ENCODE measurements at places on chromosomes 11 and 22.
A peak's percentile ranks its signal among the peaks of the same experiment; 100 is the strongest.

DNA sequence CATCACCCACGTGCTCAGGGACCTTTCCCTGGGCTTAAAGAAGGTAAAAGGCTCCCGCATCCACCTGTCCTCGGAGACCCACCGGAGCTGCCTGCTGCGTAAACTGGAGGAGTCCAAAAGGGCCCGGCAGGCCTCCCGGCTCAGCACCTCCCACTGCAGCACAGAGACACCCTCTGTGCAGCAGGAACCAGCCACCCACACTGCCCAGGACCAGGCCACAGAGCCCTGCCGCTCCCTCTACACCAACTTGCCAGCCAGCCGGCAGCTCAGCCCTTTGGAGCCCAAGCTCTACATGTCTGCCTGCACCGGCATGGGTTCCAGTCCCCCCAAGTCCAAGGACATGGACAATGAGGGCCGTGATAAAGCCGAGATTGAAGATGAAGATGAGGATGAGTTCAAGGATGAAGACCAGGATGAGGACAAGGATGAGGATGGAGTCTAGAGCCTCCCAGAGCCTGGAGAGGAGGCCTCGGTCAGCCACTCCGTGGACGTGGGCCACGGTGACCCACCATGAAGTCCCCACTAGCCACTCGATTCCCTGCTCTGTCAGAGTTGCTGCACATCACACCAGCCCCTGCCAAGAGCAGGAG is 4.2 kb downstream of the CCDC116 start:
- no peak for DNase-seq

GRCh38 chr11:46183819-46184218 is 62.6 kb upstream of the PHF21A start:
- no peak for DNase-seq

DNA sequence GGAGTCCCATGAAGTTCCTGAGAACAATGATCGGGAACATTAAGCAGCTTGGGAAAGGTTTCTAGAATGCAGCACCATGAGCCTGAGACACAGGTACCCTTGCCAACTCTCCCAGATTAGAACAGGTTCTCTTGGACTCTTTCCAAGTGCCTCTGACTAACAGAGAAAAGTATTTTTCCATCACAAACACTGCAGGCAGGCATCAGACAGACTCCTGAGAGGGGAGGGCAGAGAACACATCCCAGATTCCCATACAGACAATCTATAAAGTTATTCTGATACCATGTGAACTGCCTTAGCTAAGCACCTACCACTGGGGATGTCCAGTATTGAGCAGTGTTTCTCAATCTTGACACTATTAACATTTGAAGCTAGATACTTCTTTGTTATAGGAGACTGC is 27.3 kb downstream of the SERGEF start:
- no peak for DNase-seq

DNA sequence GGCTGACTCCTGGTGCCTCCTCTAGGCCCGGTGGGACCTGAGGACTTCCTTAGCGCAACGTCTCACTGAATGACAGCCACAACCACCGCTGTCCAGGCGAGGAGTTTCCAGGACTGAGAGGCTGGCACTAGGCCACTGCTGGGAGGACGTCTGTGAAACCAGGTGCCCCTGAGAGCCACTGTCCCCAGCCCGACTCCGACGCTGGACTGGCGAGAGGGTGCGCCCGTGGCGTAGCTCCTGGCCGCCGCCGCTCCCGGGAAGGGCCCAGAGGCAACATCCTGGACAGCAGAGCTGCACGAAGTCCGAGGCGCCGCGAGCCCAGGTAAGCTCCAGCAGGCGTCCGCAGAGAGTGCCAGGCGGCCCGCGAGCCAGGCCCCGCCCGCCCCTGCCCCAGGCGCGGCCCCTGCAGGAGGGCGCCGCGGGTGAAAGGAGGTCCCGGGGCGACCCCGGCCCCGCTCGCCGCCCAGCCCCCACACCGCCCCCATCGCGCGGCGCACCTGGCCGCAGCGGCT is 525 bp downstream of the DGCR2 start:
- peak; percentile 28 for DNase-seq

- no peak for DNase-seq
Observed at GRCh38 chr11:64998690-64999431, 2.1 kb upstream of the BATF2 start.

- DNase-seq = no peak
Observed at GRCh38 chr22:23548501-23549197, 31.4 kb downstream of the IGLL1 start.

DNA sequence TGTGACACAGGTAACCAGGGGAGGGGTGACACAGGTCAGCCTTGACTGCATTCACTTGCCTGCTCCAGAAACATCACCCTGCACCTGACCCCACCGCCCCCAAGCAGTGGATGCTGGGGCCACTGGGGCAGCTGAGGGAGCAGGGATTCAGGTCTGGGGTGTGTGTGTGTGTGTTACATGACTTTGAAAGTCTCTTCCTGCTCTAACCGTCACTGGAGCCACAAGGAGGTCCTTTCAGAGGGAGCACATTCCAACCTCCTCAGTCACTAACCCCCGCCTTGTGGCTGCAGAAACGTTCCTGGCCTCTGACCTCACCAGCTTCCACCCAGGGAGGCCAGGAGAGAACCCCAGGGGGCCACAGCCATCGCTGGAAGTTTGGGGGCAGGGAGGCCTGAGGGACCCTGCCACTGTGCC is 2.9 kb upstream of the FOSL1 start:
- no peak for DNase-seq

- no peak for DNase-seq
Observed at GRCh38 chr22:40758390-40758789, 60.8 kb downstream of the SLC25A17 start.

- no peak for DNase-seq
Observed at GRCh38 chr11:126830216-126830806, 170.3 kb downstream of the KIRREL3 start.

DNA sequence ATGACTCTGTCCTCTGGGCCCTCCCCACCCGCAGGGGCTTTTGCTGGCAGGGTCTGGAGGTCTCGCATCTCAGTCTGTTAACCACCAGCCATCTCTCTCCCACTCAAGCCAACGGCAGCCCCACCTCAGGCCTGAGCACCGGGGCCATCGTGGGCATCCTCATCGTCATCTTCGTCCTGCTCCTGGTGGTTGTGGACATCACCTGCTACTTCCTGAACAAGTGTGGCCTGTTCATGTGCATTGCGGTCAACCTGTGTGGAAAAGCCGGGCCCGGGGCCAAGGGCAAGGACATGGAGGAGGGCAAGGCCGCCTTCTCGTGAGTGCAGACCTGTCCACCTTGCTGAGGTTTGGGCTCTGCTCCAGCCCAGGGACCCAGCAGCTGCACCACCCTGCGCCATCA is 44.3 kb upstream of the TTC12 start:
- DNase-seq = no peak

- no peak for DNase-seq
Observed at GRCh38 chr11:70305501-70305900, 35.0 kb downstream of the PPFIA1 start.

GRCh38 chr22:24107661-24108060 is 73.6 kb upstream of the SUSD2 start:
- DNase-seq = no peak

DNA sequence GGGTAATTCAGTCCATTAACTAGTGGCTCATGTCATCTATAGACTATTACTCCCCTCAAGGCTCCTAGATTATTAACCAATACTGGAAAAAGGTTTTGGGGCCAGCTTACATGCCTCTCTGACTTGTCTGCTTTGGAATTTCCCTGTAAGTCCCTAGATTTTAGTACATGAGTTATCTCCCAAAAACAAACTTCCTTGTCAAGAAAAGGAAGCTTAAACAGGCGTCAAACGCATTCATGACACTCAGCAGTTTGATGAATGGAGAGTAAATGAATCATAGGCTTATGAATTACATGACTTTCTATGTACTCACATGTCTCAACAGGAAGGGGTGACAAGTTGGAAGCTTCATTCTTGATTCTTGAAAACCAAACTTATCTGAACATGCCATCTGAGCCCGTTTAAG is 70.8 kb downstream of the BLID start:
- no peak for DNase-seq

Measured in CD4-positive, alpha-beta T cell treated with Interleukin-1 beta for 1 hour (primary cell).